Left ventricle myocardium superior (tissue), 1 donor: ENCODE measurements at places on chromosomes 3 and 15. TPM values are rescaled to one million over a fixed set of nuclear protein-coding genes. Genes with fewer than 3 reads are reported as not detected.

GRCh38 chr3:133124511-133124910, 86.3 kb downstream of the TMEM108 start:
- DNase-seq = peak; percentile 41

GRCh38 chr3:29906906-29907305, 626.0 kb downstream of the RBMS3 start:
- no peak for DNase-seq

- no peak for DNase-seq
Measured at GRCh38 chr15:65355988-65356353, 21.8 kb downstream of the IGDCC3 start.

DNA sequence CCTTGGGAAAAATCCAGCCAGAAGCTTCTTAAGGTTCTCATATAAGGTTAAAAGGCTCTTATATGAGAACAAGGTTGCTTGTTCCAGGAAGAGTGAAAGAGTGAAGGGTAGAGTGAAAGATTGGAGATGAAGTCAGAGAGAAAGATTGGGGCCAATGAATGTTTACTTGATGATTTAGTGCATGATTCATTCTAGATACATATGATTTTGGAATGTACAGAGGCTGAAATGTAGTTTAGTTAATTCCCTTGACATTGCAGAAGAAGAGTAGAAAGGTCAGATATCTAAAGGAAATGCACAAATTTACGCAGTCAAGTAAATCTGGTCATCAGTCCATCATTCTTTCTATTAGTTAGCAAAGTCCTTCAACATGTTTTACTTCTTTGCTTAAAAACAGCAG, 619.8 kb upstream of the ZNF717 start:
- no peak for DNase-seq

GRCh38 chr3:143362115-143362991, 242.8 kb downstream of the CHST2 start:
- no peak for DNase-seq

- DNase-seq = no peak
Measured at GRCh38 chr3:176992565-176992964, 204.7 kb downstream of the TBL1XR1 start.

GRCh38 chr3:63817225-63817624, 1.9 kb upstream of the C3orf49 start:
- no peak for DNase-seq

The SKOR1 gene
- total RNA-seq = 0.07 TPM

The PLA2G4E gene
- total RNA-seq = not detected

The ZBBX gene
- total RNA-seq = not detected

The GASK1A gene
- 0.59 TPM for total RNA-seq

The RBPMS2 gene
- 213 TPM for total RNA-seq

The TOMM70 gene
- total RNA-seq = 69.2 TPM

GRCh38 chr3:136187868-136188267, 8.3 kb downstream of the MSL2 start:
- DNase-seq = no peak

DNA sequence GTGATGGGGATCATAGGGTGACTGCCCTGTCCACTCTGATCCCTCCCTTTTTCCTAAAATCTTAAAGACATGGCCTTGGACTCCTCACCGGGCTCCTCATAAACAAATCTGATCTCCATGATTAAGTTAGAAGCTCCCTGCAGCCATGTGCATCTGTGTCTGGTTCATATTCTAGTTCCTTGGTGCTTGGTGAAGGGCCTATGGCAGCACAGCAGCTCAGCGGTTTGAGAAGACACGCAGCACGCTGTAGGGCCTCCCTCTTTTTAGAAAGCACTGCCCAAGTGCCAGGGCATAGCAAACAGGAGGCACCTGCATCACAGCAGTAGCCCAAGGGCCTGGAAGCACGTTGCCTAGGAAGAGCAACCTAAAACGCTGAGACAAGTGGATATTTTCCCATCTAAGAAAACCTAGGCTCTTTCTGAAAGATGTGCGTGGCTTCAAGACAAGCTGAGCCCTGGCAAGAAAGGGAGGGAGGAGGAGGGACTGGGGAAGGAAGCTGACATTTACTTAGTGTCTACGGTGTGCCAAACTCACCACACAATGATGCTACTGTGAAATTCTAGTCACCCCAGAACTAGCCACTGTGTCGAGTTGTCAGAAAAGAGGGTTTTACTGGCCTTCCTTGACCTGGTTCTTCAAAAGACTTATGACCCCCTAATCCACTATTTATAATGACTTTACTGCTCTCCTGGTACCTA, 14.9 kb upstream of the ULK3 start:
- DNase-seq = no peak

- DNase-seq = peak; percentile 44
Measured at GRCh38 chr3:181695661-181696491, 15.8 kb upstream of the SOX2 start.

The GOLGA8T gene
- 0.27 TPM for total RNA-seq

The SCN11A gene
- total RNA-seq = not detected

- DNase-seq = no peak
Measured at GRCh38 chr3:68467465-68467864, 464.9 kb downstream of the TAFA4 start.

The SNX33 gene
- 12.0 TPM for total RNA-seq

The ASB14 gene
- total RNA-seq = 14.1 TPM

The UBAP1L gene
- 1.3 TPM for total RNA-seq
